ENCODE measurements at places on chromosomes 2 and 18.

GRCh38 chr2:15359716-15360531, 201.2 kb downstream of the NBAS start:
- no peak for DNase-seq

GRCh38 chr2:164053021-164053420, 317.2 kb upstream of the FIGN start:
- no peak for DNase-seq

DNA sequence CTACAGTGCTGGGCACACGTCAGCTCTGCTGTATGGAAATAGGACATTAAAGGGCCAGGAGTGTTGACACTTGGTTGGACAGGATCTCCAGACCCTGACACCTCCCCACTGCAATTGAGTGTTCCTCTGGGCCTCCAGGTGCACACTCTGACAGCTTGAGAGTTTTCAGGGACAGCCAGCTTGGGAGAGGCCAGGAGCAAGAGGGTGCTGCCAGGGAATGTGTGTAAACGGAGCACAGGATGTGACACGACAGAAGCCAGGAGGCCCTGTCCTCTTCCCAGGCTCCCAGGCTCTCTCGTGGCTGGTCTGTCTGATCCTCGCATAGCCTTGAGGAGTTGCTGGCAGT, 318.1 kb upstream of the HS6ST1 start:
- DNase-seq: no peak

DNA sequence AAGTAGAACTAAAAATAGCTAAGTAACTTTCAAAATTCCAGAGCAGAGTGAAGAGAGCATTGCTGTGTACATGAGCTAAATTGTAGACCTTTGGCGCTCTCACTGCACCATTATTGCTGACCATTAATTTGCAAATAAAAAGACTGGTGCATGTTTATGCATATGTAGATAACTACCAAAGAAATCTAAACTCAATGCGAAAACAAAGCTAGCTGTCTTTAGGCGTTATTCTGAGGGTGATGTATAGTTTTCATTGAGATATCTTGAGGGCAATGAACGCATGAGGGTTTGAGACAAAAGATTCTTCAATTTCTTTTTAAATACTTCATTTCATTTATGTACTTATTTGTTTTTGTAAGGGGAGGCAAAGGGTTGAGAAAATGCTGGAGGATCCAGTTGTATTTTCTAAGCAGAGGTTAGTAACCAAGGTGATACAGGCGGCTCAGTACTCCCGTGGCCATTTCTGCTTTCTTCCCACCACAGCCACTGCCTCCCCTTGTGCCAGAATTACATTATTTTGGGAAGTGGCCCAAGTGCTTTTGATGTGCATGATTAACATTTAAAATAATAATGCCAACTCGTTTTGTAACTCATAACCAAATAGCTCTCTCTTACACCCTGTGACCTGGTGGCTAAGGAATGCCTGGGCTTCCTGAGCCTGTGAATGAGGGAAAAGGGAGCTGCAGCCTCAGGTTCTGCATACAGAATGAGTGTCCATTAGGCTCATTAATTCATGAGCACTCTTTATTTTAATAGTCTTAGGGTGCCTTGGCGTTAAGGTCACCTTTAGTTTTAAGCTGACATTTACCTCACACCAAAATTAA, 797.8 kb upstream of the GYPC start:
- no peak for DNase-seq

DNA sequence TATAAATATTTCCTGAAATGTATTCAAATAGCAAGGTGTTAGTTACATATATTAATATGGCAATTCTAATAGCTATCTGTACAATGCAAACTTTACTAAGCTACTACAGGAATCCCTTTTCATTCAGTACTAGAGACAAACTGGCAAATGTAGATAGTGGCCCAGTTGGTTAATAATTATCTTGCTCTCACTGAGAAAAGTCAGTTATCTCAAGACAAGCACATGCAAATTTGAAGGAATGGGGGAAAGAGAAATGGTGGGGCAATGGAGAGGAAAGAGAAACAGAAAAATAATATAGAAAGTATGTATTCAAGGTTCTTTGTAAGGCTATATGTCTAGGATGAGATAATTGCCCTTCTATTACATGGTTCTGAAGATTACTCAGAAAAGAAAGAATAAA, 280.0 kb downstream of the FIGN start:
- no peak for DNase-seq

GRCh38 chr2:105771836-105772235, 27.1 kb downstream of the NCK2 start:
- DNase-seq: no peak

DNA sequence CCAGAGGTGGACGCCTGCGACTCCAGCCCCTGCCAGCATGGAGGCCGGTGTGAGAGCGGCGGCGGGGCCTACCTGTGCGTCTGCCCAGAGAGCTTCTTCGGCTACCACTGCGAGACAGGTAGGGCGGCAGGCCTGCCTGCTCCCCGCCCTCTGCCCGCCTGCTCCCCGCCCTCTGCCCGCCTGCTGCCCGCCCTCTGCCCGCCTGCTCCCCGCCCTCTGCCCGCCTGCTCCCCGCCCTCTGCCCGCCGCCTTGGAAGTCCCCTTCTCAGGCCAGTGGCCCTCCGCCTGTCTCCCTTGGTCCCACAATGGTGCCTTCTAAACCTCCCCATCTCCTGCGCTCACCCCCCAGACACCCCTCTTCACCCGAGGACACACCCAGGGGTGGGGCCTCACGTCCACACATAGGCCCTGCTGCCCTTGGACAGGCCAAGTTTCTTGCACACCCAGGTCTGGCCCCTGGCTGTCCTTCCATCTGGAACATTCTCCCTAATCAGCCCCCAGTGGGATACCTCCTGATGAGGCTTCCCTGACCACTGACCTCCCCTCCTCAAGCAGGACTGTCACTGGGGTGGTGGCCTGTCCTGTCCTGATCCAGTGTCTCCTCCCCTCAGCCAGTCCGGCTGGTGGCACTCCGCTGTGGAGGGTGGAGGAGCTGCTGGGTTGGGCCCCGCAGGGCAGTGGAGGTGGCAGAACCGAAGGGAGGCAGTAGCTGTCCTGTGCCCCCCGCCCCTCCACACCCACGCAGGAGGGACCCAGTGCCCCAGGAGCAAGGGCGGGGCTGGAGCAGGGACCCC, 37.9 kb downstream of the MTERF4 start:
- no peak for DNase-seq

GRCh38 chr2:231353469-231353868, 42.0 kb upstream of the B3GNT7 start:
- DNase-seq: no peak

- no peak for DNase-seq
Observed at GRCh38 chr2:139684286-139684860, 904.2 kb upstream of the NXPH2 start.

DNA sequence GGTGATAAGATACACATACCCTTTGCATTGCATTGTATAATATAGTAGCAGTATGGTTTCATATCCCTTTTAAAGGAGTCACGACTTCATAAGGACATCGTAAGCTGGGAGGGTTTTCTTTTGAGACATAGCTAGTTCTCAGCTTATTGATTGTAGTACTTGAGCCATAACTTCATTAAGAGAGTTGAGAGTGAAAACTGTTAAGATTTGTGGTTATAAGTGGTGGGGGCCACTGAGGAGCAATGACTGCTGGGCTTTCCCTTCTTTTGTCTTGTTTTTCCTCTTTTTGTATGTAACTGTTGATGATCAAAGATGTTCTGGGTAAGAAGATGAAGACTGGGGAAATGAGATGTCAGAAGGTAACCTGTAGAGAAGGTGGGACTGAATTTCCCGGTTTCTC, 11.0 kb downstream of the EIF5B start:
- no peak for DNase-seq

GRCh38 chr18:46680784-46681695, 24.0 kb upstream of the LOXHD1 start:
- DNase-seq: no peak

DNA sequence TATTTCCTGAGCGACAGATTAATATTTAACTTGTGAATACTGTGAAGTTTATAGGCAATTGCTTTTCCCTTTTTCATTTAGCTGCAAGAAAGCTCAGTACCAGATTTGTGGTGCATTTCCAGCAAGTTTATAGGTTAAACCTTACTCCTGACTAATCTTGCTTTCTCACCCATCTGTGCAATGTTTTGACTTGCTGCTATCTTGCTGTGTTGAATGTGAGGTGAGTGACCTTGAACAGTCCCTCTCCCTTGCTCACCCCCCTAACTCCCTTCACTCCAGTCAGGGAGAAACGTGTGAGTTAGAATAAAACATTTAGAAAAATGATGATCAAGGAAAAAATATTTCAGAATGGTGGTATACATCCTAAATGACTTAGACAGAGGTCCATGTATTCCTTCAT, 39.8 kb upstream of the PARD3B start:
- DNase-seq: no peak

DNA sequence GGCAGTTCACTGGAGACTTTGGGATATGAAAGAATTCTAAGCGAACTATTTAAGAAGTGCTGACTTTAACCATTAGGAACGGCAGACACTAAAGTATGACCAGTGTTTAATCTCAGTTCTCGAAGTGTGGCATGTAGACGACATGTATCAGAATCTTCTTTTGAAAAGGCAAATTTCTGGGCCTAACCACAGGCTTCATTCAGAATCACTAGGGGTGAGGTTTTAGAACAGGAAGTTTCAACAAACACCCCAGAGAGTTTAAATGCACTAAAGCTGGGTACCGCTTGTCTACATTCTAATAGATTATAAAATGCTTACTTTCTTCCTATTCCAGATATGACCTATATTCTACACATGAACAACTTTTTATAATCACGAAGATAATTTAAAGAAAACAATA, 180.3 kb downstream of the ANKRD44 start:
- DNase-seq: no peak

DNA sequence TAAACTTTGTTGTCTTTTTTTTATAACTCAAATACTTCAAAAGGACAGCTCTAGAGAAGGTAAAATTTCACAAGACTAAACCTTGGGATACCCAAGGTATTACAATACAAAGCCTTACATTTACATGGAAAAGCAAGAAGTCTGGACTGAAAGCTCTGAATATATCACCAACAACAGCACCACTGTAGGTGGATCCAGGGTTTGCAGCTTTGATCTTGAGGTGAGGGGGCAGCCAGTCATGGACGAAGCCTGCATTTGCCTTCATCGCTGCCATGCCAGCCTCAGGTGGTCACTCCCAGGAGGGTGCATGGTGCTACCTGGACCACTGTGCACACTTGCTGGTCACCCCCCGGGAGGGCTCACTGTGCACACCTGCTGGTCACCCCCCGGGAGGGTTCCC, 36.6 kb downstream of the RBFA start:
- DNase-seq: no peak

DNA sequence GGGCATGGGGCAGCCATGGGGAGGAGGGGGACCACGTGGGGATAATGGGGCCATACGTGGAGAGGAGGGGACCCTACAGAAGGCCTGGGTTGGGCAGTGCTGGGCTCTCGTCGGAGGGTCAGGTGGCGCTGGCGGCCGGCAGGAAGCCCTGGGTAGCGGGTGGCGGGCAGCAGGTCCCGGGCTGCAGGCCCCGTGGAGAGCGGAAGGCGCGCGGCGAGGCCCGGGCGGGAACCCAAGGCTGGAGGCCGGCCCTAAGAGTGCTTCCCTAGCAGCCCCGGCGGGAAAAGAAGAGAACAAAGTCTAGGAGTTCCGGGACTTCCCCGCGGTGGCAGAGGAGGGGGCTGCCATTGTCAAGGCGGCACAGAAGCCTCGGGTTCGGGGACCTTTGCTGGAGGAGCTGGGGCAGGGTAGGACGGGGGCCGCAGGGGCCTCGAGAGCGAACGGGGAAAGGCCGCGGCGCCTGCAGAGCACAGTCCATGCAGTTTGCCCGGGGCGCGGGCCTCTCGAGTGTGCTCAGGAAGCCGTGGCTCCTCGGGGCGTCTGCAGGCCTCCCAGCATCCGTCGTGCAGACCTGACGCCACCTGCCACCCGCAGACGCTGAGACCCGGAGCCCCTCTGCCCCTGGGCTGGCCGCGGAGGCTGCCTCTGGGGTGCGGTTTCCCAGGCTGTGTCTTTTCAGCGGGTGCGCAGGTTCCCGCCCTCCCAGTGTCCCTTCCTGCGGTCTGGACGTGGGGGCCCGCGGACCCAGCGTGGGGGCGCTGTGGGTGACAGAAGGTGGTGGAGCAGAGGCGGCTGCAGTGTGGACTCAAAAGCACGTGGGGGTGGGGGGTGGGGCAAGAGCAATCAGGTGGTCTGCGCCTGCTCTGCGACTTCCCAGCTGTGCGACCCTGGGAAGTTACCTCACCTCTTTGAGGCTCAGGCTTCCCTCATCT, 19.4 kb upstream of the NCL start:
- DNase-seq: no peak

- DNase-seq: no peak
Observed at GRCh38 chr2:50711714-50712113, 320.2 kb downstream of the NRXN1 start.

DNA sequence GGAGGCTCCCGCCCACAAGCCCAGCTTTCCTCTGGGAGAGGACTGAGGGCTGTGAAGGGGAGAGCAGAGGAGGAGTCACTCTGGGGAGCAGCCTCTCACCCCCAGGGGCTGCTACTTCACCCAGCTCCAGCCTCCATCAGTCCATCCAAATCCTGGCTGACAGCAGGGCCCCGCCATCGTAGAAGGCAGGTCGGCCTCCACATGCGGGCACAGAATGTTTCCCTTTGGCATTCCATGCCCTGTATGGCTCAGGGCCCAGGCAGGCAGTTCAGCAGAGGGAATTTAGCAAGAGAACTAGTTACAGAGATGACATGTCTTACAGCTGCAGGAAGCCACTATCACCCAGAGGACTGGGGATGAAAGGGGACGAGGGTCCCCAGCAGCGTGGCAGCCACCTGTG, 6.4 kb upstream of the ODC1 start:
- no peak for DNase-seq

GRCh38 chr2:12452185-12452584, 264.6 kb upstream of the TRIB2 start:
- DNase-seq: no peak

DNA sequence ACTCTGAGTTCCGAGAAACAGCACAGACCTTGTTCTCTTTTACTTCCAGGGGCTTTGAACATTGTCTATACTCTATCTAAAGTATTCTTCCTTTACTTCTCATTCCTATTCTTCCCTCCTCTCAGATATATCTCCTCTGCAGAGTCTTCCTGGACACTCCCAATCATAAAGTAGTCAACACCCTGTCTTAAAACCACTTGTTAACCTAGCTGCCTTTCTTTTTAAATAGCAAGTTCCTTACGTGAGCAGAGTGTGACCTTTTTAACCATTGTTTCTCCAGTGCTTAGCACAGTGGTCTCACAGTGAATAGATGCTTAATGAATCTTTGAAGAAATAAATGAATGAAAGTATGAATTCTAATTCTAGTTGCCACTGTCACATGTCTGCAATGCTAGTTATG, 47.4 kb downstream of the PTRHD1 start:
- DNase-seq: no peak

DNA sequence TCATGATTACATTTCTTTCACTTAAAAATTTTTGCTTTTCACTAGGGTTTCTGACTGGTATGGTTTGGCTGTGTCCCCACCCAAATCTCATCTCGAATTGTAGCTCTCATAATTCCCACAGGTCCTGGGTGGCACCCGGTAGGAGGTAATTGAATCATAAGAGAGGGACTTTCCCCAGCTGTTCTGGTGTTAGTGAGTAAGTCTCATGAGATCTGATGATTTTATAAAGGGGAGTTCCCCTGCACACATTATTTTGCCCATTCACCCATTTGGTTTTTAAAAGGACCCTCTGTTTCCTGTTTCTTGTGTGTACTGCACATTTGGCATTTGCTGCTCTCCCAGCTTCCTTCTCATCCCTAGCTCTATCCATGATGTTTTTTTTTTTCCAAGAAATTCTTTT, 27.8 kb upstream of the NETO1 start:
- DNase-seq: no peak

Measured in stimulated activated CD8-positive, alpha-beta memory T cell treated with anti-CD3 and anti-CD28 coated beads, Interleukin-4, amount 100 ng/mL, for 1 hour (primary cell).